Stimulated activated CD8-positive, alpha-beta memory T cell treated with anti-CD3 and anti-CD28 coated beads, Interleukin-15, amount 100 ng/mL, for 1 hour (primary cell): ENCODE measurements at places on chromosomes 13 and 19.

- no peak for DNase-seq
Observed at GRCh38 chr13:28485551-28485950, 9.4 kb downstream of the FLT1 start.

DNA sequence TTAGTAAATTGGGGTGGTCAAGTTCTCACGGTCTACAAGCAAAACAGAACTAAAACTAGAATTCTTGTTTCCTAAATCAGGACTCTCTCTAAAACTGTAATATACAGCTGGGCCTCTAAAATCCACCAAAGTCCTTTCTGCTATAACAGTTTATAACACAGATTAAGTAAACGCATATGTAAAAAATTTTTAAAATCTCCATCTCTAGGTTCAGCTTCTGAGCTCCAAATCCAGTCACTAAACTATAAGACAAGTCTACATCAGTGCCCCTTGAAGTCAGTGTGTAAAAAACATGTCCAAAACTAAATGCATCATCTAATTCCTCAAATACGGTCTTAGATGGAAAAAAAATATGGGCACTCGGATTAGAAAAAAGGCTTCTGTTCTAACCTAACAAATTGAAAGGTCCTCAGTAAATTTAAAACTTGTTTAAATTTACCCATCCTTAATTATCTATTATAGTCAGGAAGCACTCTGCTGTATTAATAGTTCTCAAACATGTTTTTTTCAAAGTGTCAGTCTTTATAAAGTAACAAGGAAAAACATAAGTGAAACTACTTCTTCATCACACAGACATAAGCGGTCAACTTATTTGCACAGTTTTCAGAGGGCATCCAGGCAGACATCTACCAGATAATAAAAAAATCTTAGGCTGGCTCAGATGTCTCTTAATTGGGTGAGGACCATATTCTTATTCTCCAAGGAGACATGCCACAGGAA is 33.6 kb downstream of the ELF1 start:
- no peak for DNase-seq

- no peak for DNase-seq
Observed at GRCh38 chr19:48444936-48445200, 915 bp upstream of the GRWD1 start.

GRCh38 chr19:16871871-16872270 is 16.9 kb upstream of the F2RL3 start:
- no peak for DNase-seq

GRCh38 chr13:44433863-44434765 is 60.5 kb downstream of the SERP2 start:
- no peak for DNase-seq

DNA sequence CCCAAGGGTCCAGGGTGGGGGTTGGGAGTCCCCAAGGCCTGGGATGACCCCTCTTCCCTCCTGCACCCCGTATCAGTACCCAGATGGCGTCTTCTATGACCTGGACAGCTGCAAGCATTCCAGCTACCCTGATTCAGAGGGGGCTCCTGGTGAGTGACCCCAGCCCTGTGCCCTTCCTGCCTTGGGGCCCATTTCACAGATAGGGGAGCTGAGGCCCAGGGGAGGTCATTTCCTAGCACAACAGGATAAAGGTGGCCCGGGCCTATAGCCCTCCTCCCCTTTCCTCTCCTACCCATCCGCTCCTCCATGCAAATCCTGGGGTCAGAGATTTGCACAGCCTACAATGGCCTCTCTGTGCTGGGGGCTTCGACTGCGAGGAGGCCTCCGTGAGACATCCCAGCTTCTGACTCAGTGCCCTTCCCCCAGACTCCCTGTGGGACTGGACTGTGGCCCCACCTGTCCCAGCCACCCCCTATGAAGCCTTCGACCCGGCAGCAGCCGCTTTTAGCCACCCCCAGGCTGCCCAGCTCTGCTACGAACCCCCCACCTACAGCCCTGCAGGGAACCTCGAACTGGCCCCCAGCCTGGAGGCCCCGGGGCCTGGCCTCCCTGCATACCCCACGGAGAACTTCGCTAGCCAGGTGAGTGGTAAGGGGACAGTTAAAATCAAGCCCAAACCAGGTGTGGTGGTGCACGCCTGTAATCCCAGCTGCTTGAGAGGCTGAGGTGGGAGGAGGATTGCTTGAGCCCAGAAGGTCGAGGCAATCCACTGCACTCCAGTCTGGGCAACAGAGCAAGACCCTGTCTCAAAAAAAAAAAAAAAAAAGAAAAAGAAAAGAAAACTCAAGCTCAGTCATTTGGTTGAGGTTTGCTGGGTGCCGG is 3.9 kb downstream of the SPIB start:
- DNase-seq = no peak

GRCh38 chr19:8615813-8616596 is 5.5 kb upstream of the ADAMTS10 start:
- no peak for DNase-seq

GRCh38 chr13:98706446-98707110 is 45.9 kb downstream of the SLC15A1 start:
- DNase-seq = no peak

DNA sequence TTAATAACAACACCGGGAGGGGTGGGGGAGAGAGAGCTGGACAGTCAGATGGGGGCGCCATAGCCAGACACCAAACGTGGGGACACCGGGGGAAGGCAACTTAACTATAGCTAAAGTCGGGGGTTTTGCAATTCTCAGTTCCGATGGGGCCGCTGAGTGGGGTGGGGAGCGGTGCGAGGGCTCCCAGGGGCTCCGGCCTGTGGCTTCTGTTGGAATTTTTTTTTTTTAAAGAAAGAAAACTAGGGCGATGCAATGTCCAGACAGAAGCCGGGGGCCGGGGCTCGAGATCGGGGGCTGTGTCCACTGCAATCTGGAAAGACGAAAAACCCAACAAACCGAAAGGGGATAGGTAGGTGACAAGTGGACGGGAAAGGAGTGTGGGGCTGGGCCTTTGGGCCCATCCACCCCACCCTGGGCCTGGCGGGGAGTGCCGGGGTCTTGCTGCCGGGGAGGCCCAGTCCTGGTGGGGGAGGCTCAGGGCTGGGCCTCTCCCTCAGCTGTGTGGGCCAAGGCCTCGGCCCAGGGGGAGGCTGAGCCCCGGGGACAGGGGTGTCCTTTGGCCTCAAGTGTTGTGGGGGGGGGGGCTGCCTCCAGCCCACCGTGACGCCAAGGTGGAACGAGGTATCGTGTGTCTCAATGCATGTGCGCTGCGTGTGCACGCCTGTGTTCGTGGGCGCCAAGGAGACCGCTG is 17.3 kb downstream of the PRKCSH start:
- DNase-seq = no peak

GRCh38 chr13:49622174-49622946 is 5.9 kb upstream of the ARL11 start:
- no peak for DNase-seq

GRCh38 chr19:5024282-5024681 is 55.4 kb downstream of the KDM4B start:
- no peak for DNase-seq

DNA sequence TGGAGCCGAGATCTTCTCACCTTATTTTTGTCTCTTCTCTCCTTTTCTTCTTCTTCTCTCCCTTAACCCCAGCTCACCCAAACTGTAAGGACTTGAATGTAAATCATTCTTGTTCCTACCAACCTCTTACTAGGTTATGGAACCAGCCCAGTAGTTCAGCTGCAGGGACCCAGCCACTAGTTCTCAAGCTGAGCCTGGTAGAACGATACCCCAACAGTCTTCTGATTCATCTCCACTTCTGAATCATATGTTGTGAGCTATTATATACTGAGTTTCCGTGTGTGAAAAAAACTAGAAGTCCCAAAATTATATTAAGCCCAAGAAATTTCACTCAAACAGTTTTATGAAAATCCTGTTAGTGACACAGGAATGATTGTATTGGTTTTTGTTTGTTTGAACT is 67.7 kb downstream of the DCT start:
- no peak for DNase-seq

DNA sequence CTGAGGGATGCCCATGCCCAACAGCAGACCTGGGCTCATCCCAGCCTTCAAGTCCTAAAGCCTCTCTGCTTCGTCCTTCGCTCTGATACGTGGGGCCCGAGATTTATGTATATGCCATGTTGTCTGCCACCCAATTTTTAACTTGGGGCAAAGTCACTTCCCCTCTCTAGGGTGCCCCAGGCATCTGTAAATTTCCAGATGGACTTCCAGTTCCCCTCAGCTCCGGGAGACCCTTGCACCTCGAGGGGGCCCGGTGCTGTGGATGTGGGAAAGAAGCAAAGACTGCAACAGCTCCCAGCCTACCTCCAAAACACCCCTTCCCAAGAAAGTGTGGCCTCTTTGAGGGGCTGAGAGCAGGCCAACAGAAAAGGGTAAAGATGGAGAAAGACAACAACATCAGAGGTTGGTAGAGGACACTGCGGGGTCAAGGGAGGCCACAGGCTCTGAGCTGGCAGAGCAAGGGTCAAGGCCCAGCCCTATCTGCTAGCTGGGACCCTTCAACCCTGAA is 97.4 kb downstream of the STK24 start:
- DNase-seq = no peak

DNA sequence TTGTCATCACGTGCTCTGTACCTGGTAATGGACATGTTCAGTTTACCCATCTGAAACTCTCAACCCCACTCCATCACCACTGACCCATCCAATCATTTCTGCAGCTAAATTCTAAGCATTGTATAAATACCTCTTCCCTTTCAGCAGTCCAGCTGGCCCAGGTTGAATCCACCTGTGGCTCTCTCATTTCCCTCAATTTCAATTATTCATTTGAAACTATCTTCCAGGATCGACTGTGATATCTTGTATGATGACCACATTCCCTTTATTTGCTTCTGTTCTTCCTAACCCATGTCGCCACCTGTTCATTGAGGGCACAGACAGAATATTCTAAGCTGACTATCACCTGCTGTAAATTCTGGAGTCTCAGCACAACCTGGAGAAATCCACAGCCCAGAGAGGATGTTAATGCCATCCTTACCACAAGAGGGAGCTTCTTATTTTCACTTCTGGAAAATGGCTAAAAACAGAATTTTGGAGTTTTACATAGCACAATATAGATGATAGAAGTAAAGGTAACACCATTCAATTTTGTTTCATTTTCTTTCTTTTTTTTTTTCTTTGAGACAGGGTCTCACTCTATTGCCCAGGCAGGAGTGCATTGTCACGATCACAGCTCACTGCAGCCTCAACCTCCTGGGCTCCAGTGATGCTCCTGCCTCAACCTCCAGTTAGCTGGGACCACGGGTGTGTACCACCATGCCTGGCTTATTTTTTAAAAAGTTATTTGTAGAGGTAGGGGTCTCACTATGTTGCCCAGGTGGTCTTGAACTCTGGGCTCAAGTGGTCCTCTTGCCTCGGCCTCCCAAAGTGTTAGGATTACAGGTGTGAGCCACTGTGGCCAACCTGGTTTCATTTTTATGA is 38.6 kb downstream of the ZNF823 start:
- no peak for DNase-seq

GRCh38 chr19:16013181-16013850 is 63.0 kb upstream of the TPM4 start:
- DNase-seq = no peak

GRCh38 chr19:492091-492531 is 4.2 kb upstream of the MADCAM1 start:
- no peak for DNase-seq

DNA sequence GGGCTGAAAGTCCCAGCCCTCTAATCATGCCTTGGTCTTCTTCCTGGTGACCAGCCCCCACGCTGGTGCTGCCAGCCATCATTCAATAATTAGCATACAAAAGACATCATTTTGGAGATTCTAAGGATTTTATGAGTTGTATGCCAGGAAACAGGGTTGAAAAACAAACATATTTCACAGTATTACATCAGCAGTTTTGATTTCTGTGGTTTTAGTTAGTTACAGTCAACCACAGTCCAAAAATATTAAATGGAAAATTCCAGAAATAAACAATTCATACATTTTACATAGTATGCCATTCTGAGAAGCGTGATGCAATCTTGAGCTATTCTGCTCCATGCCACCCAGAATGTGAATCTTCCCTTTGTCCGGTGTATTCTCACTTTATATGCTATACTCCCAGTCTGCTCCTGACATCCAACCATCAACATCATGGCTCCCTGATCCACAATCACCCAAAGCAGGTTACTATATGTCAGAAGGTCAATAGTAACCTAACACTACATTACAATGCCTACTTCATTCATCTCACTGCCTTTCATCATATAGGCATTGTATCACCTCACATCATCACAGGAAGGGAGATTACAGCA is 49.2 kb downstream of the STOML3 start:
- DNase-seq = no peak

DNA sequence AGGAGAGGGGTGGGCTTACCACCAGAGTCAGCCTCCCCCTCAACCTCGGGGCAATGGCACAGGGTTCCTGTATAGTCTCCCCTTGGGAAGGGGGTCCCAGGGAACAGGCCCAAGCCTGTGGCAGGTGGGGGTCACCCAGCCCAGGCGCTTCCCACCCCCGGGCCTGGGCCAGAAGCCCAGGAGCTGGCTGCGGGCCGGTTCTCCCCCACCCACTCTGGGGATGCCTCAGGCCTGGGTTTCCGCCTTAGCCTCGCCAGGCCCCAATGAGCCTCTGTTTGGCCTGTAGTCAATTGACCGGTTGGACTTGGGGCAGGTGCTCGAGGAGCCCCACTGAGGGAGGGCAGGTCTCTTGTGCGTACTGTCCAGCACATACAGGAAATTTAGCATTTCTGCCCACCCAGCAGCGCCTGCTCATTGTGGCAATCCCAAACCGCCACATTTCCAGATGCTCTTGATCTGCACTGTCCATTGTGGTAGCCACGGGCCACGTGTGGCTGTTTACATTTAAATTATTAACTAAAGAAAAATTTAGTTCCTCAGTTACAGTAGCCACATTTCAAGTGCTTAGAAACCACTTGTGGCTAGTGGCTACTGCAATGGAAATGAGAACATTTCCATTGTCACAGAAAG is 9.9 kb downstream of the LYL1 start:
- no peak for DNase-seq
